ENCODE measurements at places on chromosomes 2 and 18. TPM values are rescaled to one million over a fixed set of nuclear protein-coding genes. Genes with fewer than 3 reads are reported as not detected.

GRCh38 chr2:205613970-205614559 lies 68.2 kb upstream of the NRP2 start:
- DNase-seq: no peak

GRCh38 chr2:229456091-229456490 lies 185.0 kb upstream of the PID1 start:
- no peak for DNase-seq

DNA sequence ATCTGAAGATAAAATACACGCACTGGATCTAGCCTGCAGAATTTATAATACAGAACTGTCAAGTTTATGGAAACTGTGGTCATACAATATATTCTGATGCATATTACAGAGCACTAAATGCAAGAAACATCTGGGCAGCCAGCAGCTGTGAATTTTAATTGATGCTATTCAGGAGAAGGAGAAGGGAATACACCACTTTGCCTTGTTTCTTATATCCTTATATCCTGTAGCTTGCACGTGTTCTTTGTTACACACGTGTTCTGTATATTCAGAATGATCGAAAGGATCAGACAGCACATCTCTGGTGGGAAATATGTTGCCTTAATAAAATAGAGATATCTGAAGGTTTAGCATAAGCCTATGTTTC lies 335.8 kb downstream of the AGPS start:
- DNase-seq: no peak

- no peak for DNase-seq
These were observed 183.6 kb downstream of the THADA start for GRCh38 chr2:43412114-43412753.

The CACNB4 gene
- total RNA-seq: 6.9 TPM

The CHRND gene
- total RNA-seq: 0.07 TPM

The HOXD12 gene
- 0.17 TPM for total RNA-seq

Data from WTC11 (cell line).